ENCODE measurements at places on chromosomes 12 and 14. TPM values are rescaled to one million over a fixed set of nuclear protein-coding genes. Genes with fewer than 3 reads are reported as not detected.

DNA sequence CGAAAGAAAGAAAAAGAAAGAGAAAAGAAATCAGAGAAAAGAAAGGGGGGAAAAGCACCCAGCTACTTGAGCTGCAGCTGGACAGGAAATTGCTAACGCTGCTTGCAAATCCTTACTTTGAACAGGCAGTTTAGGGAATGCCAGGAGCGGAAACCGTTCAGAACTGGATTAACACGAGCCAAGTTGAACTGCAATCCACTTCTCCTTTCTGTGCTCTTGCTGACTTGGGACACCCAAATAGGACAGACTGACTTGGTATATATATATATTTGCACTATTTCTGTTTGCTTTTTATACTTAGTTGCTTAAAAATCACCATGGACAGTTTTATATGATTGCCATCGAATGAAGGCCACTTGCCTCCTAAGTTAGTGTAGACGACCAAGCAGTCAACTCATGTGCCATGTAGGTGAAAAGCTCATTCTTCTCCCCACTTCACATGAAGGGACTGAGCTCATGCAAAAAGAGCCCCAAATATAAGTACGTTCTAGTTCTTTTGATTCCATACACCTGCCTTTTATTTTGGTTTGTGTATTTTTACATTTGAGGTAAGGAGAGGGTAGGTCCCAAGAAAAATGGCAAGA lies 5.5 kb downstream of the DUSP6 start:
- no peak for DNase-seq

Gene KRT5
- not detected for total RNA-seq

DNA sequence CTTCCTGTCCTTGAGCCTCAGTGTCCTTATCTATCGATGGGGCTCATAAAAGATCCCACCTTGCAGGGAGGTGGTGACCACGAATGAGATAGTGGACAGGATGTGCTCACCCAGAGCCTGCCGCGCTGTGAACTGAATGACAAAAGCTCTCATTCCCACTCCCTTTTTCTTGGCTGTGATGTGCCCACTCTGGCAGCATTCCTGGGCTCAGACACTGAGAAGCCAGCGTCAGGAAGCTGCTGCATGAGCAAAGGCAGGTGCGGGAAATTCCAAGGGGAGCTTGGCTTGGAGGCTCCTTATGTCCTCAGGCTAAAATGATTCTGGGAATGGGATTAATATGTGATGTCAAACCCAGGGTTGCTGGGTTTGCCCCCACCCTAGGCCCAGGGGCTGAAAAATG lies 61.6 kb downstream of the EFCAB11 start:
- no peak for DNase-seq

Gene GYS2
- total RNA-seq = not detected

GRCh38 chr14:23494223-23494622 lies 24.7 kb downstream of the NGDN start:
- DNase-seq = peak; percentile 75

DNA sequence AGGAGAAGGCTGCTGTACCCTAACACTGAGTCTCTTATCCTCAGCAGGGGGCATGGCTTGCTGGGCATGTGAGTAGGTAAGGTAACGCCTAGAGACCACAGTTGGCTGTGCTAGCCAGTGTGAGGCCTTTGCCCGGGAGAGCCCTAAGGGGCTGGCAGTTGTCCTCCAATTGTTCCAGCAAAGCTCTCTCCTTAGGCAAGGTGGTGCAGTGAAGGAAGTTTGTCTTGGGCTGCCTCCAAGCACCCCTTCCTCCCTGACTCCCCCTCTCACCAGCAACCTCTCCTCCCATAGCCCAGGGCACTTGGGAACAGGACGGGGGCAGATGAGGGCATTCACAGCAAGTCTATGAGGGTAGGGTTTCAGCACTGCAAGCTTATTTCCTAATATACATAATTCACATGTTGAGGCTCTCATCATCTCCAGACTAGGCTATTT lies 23.0 kb downstream of the LACRT start:
- DNase-seq = peak; percentile 25

Gene DHRS7
- total RNA-seq = 27.7 TPM

- no peak for DNase-seq
Observed at GRCh38 chr12:31801872-31802271, 73.1 kb upstream of the AMN1 start.

DNA sequence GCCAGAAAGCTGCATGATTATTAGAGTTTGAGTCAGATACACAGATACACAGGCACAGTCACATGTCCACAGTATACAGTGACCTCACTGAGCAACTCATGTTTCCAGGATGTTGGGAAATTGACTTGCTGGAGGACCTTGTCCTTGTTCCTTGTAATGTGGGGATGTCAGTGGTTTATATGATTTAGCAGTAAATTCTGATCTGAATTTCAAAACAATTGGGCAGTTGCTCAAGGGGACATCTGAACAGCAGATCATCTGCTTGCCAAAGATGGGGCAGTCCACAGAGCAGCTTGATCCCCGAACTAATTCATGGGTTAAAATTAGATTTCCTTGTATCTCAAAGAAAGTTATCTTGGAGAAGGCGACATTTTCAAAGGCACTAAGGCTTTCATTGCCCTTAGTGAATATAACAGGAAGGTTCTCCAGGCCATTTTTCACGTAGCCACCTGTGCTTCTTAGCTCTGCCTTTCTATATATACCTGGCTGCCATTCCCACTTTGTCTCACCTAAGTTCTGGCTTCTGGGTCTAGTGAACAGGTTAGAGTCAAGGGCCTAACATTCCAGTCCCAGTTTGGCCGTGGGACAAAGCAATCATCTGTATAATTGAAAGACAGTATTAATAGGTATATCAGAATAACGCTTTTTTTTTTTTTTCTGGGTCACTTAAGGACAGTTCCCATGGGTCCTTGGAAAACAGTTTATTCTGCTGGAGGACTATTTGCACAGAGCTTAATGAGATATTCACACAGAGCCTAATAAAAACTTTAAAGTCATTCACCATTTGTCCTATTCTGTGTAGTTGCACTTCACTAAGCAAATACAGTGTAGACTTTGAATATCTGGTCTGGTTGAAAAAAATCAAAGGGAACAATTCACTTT lies 64.9 kb upstream of the STRN3 start:
- DNase-seq = no peak

Gene BCL11B
- 4.9 TPM for total RNA-seq

- DNase-seq = peak; percentile 50
Observed at GRCh38 chr12:8609061-8609570, 3.5 kb downstream of the AICDA start.

DNA sequence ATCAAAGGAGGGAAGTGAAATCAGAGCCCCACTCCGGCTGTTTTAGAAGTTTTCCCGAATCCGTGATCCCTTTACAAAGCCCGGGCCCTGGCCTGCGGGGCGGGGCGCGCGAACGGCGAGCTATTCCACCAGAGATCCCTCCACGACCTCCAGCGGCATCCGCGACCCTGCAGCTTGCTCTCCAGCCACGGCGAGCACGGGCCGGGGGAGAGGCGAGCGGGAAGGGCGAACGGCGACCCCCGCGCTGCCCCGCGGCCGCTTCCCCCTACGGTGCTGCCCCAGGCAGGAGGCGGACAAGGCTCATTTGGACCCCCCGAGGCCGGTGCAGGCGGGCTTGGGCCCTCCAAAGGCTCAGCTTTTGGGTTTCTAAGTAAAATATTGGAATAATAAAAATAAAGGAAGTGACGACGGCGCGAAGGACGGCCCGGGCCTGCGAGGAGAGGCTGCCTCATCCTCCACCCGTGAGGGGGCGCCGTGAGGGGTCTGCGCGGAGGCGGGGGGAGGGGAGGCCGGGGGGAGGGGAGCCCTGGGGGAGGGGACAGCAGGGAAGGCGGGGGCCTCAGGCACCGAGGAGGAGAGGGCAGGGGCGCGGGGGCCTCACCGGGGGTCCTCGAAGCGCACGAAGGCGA lies 613 bp downstream of the SRSF9 start:
- DNase-seq = no peak

Gene TSHR
- not detected for total RNA-seq

Gene BATF
- total RNA-seq = not detected

Gene CFAP73
- total RNA-seq = not detected

- peak; percentile 65 for DNase-seq
Observed at GRCh38 chr14:101780887-101781239, 19.4 kb downstream of the PPP2R5C start.

- no peak for DNase-seq
Observed at GRCh38 chr14:52798826-52799225, 7.4 kb upstream of the GNPNAT1 start.

GRCh38 chr12:54273981-54274380 lies 5.9 kb downstream of the CBX5 start:
- DNase-seq = no peak

GRCh38 chr14:20697273-20698017 lies 8.9 kb downstream of the ANG start:
- DNase-seq = peak; percentile 73

- no peak for DNase-seq
Observed at GRCh38 chr12:45742590-45742989, 13.1 kb downstream of the ARID2 start.

GRCh38 chr14:23347406-23348296 lies 5.0 kb downstream of the SLC22A17 start:
- no peak for DNase-seq

Gene ASIC1
- 3.9 TPM for total RNA-seq

Gene TAS2R14
- 2.1 TPM for total RNA-seq

GRCh38 chr14:98578204-98578603 lies 693.8 kb downstream of the BCL11B start:
- no peak for DNase-seq

- DNase-seq = no peak
Observed at GRCh38 chr12:112524269-112524668, 105.5 kb downstream of the PTPN11 start.

Gene ARMH4
- total RNA-seq = 42.6 TPM

- DNase-seq = no peak
Observed at GRCh38 chr14:95069018-95069417, 88.3 kb downstream of the DICER1 start.

DNA sequence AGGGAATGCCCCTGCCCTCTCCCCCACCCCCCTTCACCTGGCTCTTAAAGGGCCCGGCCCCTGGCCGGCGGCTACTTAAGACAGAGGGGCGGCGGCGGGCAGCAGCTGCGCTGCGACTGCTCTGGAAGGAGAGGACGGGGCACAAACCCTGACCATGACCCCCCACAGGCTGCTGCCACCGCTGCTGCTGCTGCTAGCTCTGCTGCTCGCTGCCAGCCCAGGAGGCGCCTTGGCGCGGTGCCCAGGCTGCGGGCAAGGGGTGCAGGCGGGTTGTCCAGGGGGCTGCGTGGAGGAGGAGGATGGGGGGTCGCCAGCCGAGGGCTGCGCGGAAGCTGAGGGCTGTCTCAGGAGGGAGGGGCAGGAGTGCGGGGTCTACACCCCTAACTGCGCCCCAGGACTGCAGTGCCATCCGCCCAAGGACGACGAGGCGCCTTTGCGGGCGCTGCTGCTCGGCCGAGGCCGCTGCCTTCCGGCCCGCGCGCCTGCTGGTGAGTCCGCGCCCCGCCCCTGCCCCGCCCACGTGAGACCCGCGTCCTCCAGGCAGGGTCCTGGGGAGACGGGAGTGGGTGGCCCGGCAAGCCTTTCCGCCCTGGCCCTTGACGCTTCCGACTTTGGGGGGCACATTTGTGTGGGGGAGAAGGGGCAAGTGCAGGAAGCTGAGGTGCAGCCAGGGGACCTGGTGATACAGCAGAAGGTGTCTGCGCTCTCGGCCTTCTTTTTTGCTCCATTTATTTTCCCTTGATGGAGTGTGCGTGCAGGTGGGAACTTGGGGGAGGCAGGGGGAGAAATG lies at the start of gene IGFBP6:
TSS of gene IGFBP6 (plus strand) at position 104 of the 790 bp plus-strand sequence. CDS start at position 155, 51 bp downstream.
- peak; percentile 73 for DNase-seq

- no peak for DNase-seq
Observed at GRCh38 chr12:24955389-24955788, 6.5 kb upstream of the BCAT1 start.

DNA sequence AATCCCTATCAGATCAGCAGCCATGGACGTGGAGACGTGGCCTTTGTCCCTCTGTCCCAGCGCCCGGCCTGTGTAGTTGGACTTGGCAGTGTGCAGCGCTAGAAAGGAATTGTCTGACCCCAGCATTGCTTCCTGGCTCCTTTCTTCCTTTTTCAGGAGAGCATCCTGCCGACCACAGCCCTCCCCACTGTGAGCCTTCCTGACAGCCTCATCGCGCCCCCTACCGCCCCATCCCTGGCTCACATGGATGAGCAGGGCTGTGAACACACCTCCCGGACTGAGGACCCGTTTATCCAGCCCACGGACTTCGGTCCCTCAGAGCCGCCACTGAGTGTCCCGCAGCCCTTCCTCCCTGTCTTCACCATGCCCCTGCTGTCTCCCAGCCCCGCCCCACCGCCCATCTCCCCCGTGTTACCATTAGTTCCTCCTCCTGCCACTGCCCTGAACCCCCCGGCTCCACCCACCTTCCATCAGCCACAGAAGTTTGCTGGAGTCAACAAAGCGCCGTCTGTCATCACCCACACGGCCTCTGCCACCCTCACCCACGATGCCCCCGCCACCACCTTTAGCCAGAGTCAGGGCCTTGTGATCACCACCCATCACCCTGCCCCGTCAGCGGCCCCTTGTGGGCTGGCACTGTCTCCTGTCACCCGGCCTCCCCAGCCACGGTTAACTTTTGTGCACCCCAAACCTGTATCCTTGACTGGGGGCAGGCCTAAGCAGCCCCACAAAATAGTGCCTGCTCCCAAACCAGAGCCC lies 40.6 kb downstream of the IL31 start:
- DNase-seq = peak; percentile 73

Gene EIF2S3B
- 2.2 TPM for total RNA-seq

GRCh38 chr14:94412671-94413638 lies 24.6 kb upstream of the SERPINA1 start:
- peak; percentile 46 for DNase-seq

GRCh38 chr12:26648066-26648465 lies 184.9 kb downstream of the ITPR2 start:
- no peak for DNase-seq

Gene CBLN3
- total RNA-seq = 0.39 TPM

GRCh38 chr12:132071040-132071810 lies 72.9 kb downstream of the DDX51 start:
- no peak for DNase-seq

Gene GLI1
- 25.8 TPM for total RNA-seq

DNA sequence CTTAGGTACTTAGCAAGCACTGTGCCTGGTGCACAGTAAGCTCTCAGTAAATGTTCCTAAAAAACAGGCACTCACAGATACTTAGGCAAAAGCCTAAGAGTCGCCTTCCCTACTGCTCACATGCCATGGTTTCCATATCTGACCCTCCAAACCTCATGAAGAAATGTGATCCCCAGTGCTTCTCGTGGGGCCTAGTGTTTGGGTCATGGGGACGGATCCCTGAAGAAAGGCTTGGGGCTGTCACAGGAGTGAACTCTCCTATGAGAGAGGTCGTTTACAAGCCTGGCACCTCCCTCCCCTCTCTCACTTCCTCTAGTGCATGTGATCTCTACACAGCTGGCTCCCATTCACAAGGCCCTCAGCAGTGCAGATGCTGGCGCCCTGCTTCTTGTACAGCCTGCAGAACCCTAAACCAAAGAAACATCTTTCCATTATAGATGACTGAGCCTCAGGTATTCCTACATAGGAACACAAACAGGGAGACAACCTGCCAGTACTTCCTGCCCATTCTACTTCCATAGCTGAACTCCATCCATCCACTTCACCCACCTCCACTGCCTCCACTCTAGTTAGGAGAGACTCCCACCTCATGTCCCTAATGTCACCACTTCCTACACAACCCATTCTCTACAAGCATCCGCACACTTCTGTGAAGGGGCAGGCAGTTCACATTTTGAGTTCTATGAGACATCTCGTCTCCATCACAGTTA lies 2.9 kb downstream of the SLC15A4 start:
- DNase-seq = no peak

All from H9 (cell line).